ENCODE measurements at places on chromosomes 6 and 20. TPM values are rescaled to one million over a fixed set of nuclear protein-coding genes. Genes with fewer than 3 reads are reported as not detected.

AVP gene
- not detected for total RNA-seq

RALY gene
- total RNA-seq: 153 TPM

C6orf141 gene
- 0.43 TPM for total RNA-seq

PLAGL2 gene
- 71.5 TPM for total RNA-seq

DNA sequence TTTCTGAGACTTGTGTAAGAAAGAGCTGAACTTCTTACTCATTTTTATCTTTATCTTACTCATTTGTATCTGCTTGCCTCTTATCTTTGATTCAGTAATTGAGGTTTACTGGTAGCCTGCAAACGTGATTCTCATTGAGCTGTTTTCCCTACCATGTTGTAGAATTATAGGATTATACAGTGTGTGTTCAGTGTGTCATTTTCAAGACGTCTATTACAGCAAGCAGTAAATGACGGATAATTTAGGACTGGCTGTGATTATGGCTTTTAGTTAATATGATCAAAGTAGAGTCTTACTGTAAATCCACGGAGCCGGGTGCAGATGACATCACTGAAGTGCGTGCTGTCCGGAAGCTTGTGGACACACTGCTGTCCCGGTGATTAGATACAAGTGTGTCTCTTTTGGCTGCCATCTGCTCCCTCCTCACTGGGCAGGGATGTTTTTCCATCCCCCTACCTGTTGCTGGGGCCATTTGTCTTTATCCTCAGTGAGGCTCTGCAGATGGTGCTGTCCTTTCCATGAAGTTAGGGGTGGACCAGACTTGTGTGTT lies 6.0 kb downstream of the NELFCD start:
- no peak for DNase-seq
- H3K27me3 ChIP-seq: no peaks in the 10 kb centered on the region
- H3K4me1 ChIP-seq: peaks cover 29% of the 10 kb centered on the region
- no peak overlapping the region for H3K4me3 ChIP-seq
- peak overlapping the region; percentile 10 for H3K27ac ChIP-seq
- peaks cover 63% of the 10 kb centered on the region for H3K36me3 ChIP-seq

DNA sequence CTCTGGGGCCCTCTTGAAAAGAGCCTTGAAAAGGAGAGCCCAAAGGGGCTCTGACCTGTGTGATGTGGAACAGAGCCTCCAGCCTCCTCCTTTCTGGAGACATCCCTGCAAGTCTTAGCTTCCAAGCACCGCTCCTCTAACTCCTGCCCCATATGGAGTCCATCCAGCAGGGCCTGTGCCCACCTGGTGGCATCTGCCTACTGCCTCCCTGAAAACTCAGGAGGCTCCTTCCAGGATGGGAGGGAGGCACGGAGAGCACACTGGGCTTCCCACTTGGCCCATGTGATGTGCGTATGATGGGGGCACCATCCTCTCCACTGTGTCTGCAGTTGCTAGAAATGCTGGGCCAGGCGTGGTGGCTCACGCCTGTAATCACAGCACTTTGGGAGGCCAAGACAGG lies 98.1 kb downstream of the SYNDIG1 start:
- no peaks in the 10 kb centered on the region for H3K4me1 ChIP-seq
- no peaks in the 10 kb centered on the region for H3K27me3 ChIP-seq
- H3K36me3 ChIP-seq: peaks cover 2% of the 10 kb centered on the region

- H3K27me3 ChIP-seq: no peaks in the 10 kb centered on the region
- DNase-seq: no peak
- H3K4me3 ChIP-seq: peak overlapping the region; percentile 100
- peaks cover 2% of the 10 kb centered on the region for H3K36me3 ChIP-seq
- peaks cover 42% of the 10 kb centered on the region for H3K4me1 ChIP-seq
- H3K27ac ChIP-seq: peak overlapping the region; percentile 99
Measured at GRCh38 chr6:47479140-47479508, 1.5 kb downstream of the CD2AP start.

GRCh38 chr6:13072686-13073347 lies 255.5 kb downstream of the TBC1D7 start:
- H3K27me3 ChIP-seq: peaks cover 12% of the 10 kb centered on the region
- no peak for DNase-seq
- no peak overlapping the region for H3K27ac ChIP-seq
- H3K4me3 ChIP-seq: no peak overlapping the region

GRCh38 chr6:75418233-75418632 lies 75.4 kb downstream of the FILIP1 start:
- DNase-seq: no peak
- H3K27ac ChIP-seq: no peak overlapping the region
- peaks cover 26% of the 10 kb centered on the region for H3K27me3 ChIP-seq
- H3K4me1 ChIP-seq: no peaks in the 10 kb centered on the region

- no peaks in the 10 kb centered on the region for H3K27me3 ChIP-seq
- H3K4me1 ChIP-seq: no peaks in the 10 kb centered on the region
- no peak overlapping the region for H3K27ac ChIP-seq
- DNase-seq: no peak
Measured at GRCh38 chr6:12717356-12717755, 789 bp downstream of the PHACTR1 start.

Data from activated CD8-positive, alpha-beta T cell treated with anti-CD3 and anti-CD28 coated beads for 36 hours (primary cell).